ENCODE measurements at places on chromosomes 16 and 17. TPM values are rescaled to one million over a fixed set of nuclear protein-coding genes. Genes with fewer than 3 reads are reported as not detected.

DNA sequence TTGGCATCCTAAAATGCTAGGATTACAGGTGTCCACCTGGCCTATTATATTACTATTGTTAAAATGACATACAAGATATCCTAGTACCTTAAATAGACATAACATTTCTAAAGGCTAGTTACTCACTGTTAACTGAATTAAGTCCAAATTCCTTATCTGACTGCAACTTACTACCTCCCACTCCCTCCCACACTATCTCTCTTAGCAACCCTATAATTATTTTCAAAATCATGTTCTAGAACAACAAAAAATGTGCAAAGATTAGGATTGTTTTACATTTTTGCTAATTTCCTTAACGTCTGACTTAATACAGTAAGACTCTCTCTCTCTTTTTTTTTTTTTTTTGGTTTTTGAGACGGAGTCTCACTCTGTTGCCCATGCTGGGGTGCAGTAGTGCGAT, 2.2 kb upstream of the ATF7IP2 start:
- no peak for DNase-seq

The TBC1D3C gene
- total RNA-seq = not detected

The CD300E gene
- 1.6 TPM for total RNA-seq

The KRT36 gene
- total RNA-seq = not detected

- DNase-seq = no peak
Observed at GRCh38 chr17:76345377-76345974, 8.2 kb downstream of the PRPSAP1 start.

The PIK3R5 gene
- 18.9 TPM for total RNA-seq

The ADAP2 gene
- total RNA-seq = 41.6 TPM

The MYH2 gene
- total RNA-seq = not detected

- no peak for DNase-seq
Observed at GRCh38 chr17:13024016-13024415, 6.2 kb upstream of the ELAC2 start.

- DNase-seq = no peak
Observed at GRCh38 chr17:35132816-35133550, 9.1 kb downstream of the NLE1 start.

The ARL4D gene
- total RNA-seq = 11.8 TPM

- no peak for DNase-seq
Observed at GRCh38 chr16:49189286-49189685, 92.4 kb downstream of the CBLN1 start.

The ZNF207 gene
- 135 TPM for total RNA-seq

GRCh38 chr17:28906706-28907438, 4.0 kb upstream of the DHRS13 start:
- no peak for DNase-seq

DNA sequence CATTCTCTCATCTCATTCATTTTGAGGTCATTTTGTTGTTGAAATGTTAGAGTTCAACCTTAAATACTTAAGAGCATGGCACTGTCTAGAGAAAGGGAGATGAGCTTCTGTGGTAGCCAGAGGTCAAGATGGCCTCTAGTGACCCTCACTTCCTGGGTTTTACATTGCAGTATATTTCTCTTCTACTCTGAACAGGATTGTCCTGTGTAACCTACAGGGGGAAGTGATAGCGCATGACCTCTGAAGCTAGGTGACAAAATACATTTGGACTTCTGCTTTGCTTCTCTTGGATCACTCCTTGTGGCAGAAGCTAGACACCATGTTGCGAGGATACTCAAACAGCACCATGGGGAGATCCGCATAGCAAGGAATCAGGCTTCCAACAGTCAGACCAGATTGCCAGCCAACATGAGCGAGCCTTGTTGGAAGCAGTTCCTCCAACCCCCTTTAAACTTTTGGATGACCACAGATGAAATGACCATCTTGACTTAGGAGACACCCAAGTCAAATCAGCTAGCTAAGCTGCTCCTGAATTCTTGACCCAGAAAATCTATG, 748.4 kb downstream of the MAF start:
- DNase-seq = no peak

GRCh38 chr16:46954562-46954961, 18.9 kb downstream of the DNAJA2 start:
- DNase-seq = no peak

DNA sequence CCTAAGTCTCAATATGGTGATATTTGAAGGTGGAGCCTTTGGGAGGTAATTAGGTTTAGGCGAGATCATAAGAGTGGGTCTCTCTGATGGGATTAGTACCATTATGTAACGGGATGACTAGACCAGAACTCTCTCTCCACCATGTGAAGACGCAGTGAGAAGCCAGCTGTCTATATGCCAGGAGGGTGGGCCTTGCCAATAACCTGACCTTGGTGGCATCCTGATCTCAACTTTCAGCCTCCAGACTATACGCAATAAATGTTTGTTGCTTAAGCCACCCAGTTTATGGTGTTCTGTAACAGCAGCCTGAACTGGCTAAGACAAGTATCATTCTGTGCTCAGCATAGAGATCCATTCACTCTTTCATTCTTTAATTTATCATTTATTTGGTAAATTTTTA, 167.2 kb upstream of the CDH11 start:
- DNase-seq = no peak

The C17orf78 gene
- not detected for total RNA-seq

Measured in omental fat pad (tissue), 4 donors.